ENCODE measurements at places on chromosomes 13 and 19. TPM values are rescaled to one million over a fixed set of nuclear protein-coding genes. Genes with fewer than 3 reads are reported as not detected.

The CBY2 gene
- total RNA-seq = not detected

The CNN1 gene
- 0.35 TPM for total RNA-seq

The IGFL3 gene
- total RNA-seq = not detected

The DCT gene
- not detected for total RNA-seq

The TMPRSS9 gene
- total RNA-seq = not detected

The LMO7 gene
- 45.1 TPM for total RNA-seq

The ELSPBP1 gene
- total RNA-seq = not detected

The NLRP12 gene
- total RNA-seq = 0.04 TPM

The ZNF112 gene
- total RNA-seq = 2.0 TPM

The ALOX5AP gene
- 4.7 TPM for total RNA-seq
